ENCODE measurements at places on chromosomes 6 and 20. TPM values are rescaled to one million over a fixed set of nuclear protein-coding genes. Genes with fewer than 3 reads are reported as not detected.

RSPH9 gene
- 0.15 TPM for total RNA-seq

NRSN2 gene
- 8.6 TPM for total RNA-seq

MAS1 gene
- not detected for total RNA-seq

ANKRD66 gene
- not detected for total RNA-seq

BMP6 gene
- 2.9 TPM for total RNA-seq

DPPA5 gene
- not detected for total RNA-seq

MCCD1 gene
- not detected for total RNA-seq

PKIB gene
- total RNA-seq, result not detected

SLCO4A1 gene
- 79.2 TPM for total RNA-seq

UBE2J1 gene
- total RNA-seq, result 31.1 TPM

SIRPD gene
- total RNA-seq, result not detected

SLC12A5 gene
- total RNA-seq, result not detected

Measured in B cell (primary cell).